Activated naive CD4-positive, alpha-beta T cell treated with Interleukin-2 at 50 U/mL for 16 hours (primary cell): ENCODE measurements at places on chromosomes 5 and 9.

- no peak for DNase-seq
These were observed 20.5 kb upstream of the ZFR start for GRCh38 chr5:32465076-32465475.

GRCh38 chr5:5271786-5272321 lies 131.7 kb downstream of the ADAMTS16 start:
- no peak for DNase-seq

GRCh38 chr5:29942089-29942488 lies 1251.4 kb upstream of the CDH6 start:
- no peak for DNase-seq

DNA sequence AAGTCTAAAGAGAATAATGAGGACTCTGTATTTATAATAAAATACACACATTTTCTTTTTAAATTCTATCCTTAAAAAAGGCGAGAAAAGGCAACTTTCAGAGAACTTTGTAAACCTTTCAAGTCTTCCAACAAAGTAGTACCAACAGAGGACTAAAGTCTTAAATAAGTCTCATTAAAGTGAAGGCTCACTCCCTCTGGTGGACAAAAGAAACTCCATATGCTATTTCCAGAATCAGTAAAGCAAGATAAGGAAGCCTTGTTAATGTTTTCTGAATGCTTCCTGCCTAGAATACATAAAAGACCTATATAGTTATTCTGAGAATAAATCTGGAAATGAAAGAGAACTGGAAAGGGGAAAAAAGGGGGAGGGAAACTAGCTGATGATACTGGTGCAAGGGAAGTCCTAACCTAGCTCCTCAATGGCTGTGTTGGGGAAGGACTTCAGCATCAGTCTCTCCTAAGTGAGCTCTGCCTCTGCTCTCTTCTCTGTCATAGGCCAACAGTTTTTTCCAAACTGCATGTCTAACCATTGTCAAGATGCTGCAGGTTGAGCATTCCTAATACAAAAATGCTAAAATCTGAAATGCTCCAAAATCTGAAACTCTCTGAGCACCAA lies 7.2 kb downstream of the HMGCS1 start:
- no peak for DNase-seq

DNA sequence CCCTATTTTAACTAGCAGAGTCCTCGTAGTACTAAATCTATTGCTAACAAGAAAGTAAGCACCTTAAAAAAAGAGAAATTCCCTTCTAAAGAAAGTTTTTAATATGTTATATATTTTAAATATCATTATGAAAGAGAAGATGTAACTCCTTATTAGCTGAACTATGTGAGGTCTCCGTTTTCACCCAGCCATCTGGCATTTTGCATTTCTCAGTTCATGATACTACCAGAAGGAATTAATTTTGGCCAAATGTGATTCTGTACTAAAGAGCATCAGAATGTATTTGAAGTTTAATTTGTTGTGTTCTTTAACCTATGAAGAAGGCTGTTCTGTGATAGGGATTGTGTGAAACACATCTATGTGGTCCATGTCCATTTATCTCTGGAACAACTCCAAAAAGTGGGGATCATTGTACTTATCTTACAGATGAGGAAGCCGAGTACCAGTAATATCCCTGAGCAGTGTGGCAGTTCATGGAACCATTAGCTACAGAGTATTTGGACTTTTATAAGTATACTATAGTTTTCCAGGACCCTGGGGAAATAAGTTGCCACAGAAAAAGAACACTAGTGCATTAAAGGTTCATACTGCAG lies 29.8 kb downstream of the TNFAIP8 start:
- DNase-seq = no peak

GRCh38 chr9:126420643-126421564 lies 94.3 kb downstream of the MVB12B start:
- DNase-seq = no peak

DNA sequence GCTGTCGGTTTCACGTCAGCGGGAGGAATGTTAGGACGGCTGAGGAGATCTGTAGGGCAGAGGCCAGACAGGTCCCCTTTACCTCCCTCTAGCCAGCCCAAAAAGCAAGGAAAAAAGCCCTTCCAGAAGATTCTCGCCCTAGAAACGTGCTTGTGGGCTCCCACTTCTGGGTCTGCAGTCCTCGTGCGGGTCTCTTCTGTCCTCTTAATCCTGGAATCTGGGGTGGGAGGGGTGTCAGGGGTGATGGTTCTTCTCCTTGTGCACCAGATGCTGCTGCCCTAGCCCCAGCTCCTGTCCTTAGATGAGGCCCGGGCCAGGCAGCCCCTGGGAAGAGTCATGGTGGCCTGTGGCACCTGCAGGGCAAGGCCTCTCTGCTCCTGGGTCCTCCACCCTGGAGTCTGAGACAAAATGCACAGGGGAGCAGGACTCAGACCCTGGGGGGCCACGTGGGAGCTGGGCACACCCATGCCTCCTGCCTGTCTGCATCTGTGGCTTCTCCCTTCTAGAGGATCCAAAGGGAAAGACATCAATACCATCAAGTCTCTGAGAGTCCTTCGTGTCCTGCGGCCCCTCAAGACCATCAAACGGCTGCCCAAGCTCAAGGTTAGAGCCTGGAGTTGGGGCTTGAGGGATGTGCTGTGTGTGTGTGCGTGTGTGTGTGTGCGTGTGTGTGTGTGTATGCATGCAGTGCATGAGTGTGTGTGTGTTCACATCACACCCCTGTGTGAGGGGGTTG lies 174.2 kb downstream of the CACNA1B start:
- no peak for DNase-seq

GRCh38 chr9:130058154-130058553 lies 4.4 kb downstream of the GPR107 start:
- no peak for DNase-seq

DNA sequence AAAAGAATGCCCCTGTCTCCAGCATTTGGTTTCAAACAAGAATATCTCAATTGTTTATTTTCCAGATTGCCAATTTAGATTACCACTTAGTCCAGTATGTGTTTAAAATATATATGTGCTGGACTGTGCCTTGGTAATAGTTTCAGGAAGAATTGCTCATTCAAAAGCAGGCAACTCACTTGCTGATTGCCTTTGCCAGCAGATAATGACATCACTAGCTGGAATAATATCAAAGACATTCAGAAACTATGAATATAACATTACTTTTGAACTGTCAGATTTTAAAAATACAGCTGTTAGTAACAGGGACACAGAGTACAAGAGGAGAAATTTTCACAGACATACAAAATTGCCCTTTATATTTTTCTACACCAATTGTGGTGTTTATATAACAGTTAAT lies 96.0 kb upstream of the ITGA2 start:
- no peak for DNase-seq
